Mesothelial cell of epicardium (in vitro differentiated cells): ENCODE measurements at places on chromosomes 13 and 19. TPM values are rescaled to one million over a fixed set of nuclear protein-coding genes. Genes with fewer than 3 reads are reported as not detected.

GRCh38 chr13:72218966-72219365, 352.0 kb upstream of the DACH1 start:
- no peaks in the 10 kb centered on the region for H3K4me1 ChIP-seq
- no peak overlapping the region for H3K27ac ChIP-seq
- peaks cover 3% of the 10 kb centered on the region for H3K36me3 ChIP-seq
- DNase-seq: no peak

DNA sequence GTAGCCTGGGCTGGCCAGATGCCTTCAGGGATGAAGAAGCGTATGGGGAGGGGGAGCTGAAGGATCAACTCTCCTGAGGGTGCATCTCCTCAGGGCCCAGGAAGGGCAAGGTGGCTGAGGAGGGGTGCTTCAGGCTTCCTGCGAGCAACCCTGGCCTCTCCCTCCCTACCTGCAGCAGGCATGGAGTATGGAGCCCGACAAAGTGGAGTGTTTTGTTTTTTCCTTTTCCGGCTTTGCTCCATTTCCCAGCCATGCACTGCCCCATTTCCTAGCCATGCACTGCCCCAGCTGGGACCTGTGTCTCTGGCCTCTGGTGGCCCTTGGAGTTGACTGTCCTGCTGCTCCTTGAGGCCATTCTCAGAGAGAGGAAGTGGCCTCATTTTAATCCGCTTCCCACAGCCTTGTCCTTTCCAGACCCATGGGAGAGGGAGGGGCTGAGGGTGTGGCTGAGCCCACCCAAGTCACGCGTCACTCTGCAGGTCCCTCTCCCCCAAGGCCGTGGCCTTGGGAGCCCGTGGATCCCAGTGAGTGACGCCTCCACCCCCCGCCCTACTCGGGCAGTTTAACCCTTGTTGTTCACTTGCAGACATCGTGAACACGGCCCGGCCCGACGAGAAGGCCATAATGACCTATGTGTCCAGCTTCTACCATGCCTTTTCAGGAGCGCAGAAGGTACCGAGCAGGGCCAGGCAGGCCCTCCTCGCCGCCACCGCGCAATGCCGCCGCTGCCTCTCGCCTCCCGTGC, 34.4 kb downstream of the CAPN12 start:
- peak overlapping the region; percentile 69 for H3K27ac ChIP-seq
- no peaks in the 10 kb centered on the region for H3K27me3 ChIP-seq
- H3K36me3 ChIP-seq: peaks cover 24% of the 10 kb centered on the region
- no peak overlapping the region for H3K4me3 ChIP-seq
- DNase-seq: no peak

DNA sequence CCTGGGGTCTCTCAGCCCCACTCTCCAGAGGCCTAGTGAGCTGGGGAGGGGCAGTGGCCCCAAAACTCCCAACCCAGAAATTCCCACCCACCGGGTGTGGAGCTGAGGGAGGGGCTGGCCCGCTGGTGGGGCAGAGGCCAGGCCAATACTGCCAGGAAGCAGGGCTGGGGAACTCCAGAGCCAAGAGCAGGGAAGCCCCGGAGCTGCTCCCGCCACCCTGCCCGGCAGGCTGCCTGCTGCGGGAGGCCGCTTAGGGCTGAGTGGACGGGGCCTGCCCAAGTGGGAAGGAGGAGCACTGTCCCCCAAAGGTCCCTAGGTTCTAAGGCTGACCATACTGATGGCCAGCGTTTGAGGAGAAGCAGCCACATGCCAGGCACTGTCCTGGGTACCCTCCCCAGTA, 13.0 kb upstream of the RELB start:
- no peaks in the 10 kb centered on the region for H3K4me1 ChIP-seq
- H3K4me3 ChIP-seq: no peak overlapping the region
- peaks cover 15% of the 10 kb centered on the region for H3K36me3 ChIP-seq
- DNase-seq: no peak
- H3K27me3 ChIP-seq: no peaks in the 10 kb centered on the region

Gene GPR183
- total RNA-seq: 0.14 to 0.25 TPM (median 0.16 TPM) in 3 replicates

GRCh38 chr19:1374250-1374577, 9.5 kb upstream of the NDUFS7 start:
- no peaks in the 10 kb centered on the region for H3K27me3 ChIP-seq
- peaks cover 22% of the 10 kb centered on the region for H3K36me3 ChIP-seq
- no peak for DNase-seq

GRCh38 chr19:43594710-43595604, 977 bp downstream of the IRGQ start:
- no peaks in the 10 kb centered on the region for H3K27me3 ChIP-seq
- peaks cover 29% of the 10 kb centered on the region for H3K4me1 ChIP-seq
- peak; percentile 44 for DNase-seq
- peaks cover 15% of the 10 kb centered on the region for H3K36me3 ChIP-seq
- peak overlapping the region; percentile 100 for H3K27ac ChIP-seq

Gene CGB1
- 2.2 TPM in 1 of 3 replicates, not detected in the others for total RNA-seq

Gene HOMER3
- total RNA-seq: 53.7 to 60.4 TPM (median 56.3 TPM) in 3 replicates

GRCh38 chr13:44300895-44301638, 72.6 kb upstream of the SERP2 start:
- no peaks in the 10 kb centered on the region for H3K36me3 ChIP-seq
- no peak overlapping the region for H3K27ac ChIP-seq
- H3K4me1 ChIP-seq: peaks cover 25% of the 10 kb centered on the region
- H3K27me3 ChIP-seq: peaks cover 6% of the 10 kb centered on the region

DNA sequence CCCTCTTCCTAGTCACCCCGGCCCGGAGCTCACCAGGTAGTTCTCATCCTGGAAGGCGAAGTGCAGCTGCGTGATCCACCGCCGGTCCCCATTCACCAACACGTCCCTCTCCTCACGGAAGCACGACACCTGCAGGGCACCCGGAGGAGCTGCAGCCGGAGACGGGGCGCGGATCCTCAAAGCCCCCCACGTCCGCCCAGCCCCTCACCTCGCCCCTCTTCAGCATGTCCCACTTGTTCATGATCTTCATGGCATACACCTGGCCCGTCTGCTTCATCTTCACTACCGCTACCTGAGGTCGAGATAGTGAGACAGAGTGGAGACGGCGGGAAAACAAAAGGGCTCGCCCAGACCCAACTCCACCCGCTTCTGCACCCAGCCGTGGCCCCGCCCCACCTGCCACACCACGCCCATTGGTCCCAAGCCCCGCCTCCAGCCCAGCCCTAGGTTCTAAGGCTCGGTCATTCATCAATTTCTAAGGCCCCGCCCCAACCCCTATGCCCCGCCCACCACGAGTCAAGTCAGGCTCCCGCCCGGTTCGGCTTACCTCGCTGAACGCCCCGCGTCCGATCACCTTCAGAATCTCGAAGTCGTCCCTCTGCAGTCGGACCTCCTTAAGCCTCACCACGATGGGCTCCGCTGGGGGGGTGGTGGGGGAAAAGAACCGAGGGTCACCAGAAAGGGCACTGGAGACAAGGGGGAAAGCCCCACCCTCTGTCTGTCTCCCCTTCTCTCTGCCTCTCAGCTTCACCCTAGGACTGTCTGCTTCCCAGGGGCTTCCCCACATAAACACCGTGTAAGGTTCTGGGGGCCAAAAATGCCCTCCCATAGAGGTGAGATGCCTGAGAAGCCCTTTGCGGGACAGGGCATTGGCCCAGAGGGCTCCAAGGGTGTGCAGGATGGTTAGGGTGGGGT, 2.8 kb downstream of the DMPK start:
- H3K27me3 ChIP-seq: no peaks in the 10 kb centered on the region
- peaks cover 34% of the 10 kb centered on the region for H3K4me1 ChIP-seq
- peak; percentile 93 for DNase-seq
- H3K4me3 ChIP-seq: peak overlapping the region; percentile 67
- peak overlapping the region; percentile 57 for H3K27ac ChIP-seq

DNA sequence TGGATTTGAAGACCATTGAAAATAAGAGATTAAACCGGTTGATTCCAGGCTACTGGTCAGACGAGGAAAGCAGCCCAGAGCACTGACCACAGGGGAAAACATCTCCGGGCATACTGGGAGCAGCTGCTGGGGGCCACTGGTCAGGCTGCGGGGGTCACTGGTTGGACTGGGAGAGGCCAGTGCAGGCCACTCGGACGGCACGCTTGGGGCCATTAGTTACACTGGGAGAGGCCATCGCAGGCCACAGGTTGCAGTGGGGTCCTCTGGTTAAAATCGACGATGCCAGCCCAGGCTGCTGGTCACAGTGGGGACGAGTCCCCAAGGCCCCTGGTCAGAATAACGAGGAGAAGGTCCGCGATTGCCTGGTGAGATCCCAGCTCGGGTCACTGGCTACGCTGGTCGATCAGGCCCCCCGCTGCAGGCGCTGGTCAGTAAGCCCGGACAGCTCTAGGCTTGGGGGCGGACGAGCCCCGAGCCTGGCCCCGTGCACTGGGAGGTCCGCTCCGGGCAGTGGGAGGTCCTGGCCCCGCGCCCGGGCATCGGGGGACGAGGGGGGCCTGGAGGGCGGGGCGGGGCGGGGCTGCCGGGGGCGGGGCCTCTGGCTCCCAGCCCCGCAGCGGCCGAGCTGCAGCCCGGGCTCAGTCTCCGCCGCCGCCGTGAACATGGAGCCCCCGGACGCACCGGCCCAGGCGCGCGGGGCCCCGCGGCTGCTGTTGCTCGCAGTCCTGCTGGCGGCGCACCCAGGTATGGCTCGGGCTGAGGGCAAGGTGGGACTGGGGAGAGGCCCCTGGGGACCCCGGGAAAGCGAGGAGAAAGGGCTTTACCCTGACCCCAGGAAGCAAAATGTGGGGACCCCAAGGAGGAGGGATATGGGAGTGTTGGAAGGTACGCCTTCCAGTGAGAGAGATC, at the start of gene BCAM:
TSS of gene BCAM (plus strand) at position 641 of the 909 bp plus-strand sequence. CDS start at position 663, 22 bp downstream.
- no peaks in the 10 kb centered on the region for H3K27me3 ChIP-seq
- peak within 1 kb of the TSS; percentile 80 for H3K4me3 ChIP-seq
- H3K36me3 ChIP-seq: peaks cover 7% of the 10 kb centered on the region

DNA sequence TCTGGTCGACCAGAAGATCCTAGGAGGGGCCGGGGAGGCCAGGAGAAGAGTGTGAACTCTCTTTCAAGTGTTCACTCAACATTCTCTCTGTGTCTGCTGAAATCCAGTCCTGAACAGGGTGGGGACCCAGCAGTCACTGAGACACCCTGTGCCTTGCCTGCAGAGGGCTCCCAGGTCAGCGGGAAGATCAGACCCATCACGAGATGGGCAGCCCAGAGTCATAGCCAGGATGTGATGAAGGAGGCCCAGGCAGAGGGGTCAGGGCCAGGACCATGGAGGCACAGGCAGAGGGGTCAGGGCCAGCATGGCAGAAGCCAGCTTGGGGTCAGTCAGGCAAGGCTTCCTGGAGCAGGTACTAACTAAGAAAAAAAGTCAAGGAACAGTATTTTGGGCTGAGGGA, 9.4 kb downstream of the NUMBL start:
- no peaks in the 10 kb centered on the region for H3K4me1 ChIP-seq
- DNase-seq: no peak
- H3K36me3 ChIP-seq: peaks cover 40% of the 10 kb centered on the region
- H3K27me3 ChIP-seq: no peaks in the 10 kb centered on the region

GRCh38 chr13:112443995-112444311, 67.8 kb downstream of the SPACA7 start:
- no peaks in the 10 kb centered on the region for H3K36me3 ChIP-seq
- no peak overlapping the region for H3K4me3 ChIP-seq
- peaks cover 65% of the 10 kb centered on the region for H3K27me3 ChIP-seq
- no peak overlapping the region for H3K27ac ChIP-seq

- no peak overlapping the region for H3K27ac ChIP-seq
- no peak overlapping the region for H3K4me3 ChIP-seq
- no peak for DNase-seq
- no peaks in the 10 kb centered on the region for H3K27me3 ChIP-seq
- peaks cover 12% of the 10 kb centered on the region for H3K36me3 ChIP-seq
Observed at GRCh38 chr13:25682276-25682675, 310.5 kb downstream of the ATP8A2 start.

GRCh38 chr19:2813235-2814160, 6.2 kb upstream of the ZNF554 start:
- no peaks in the 10 kb centered on the region for H3K27me3 ChIP-seq
- DNase-seq: no peak
- H3K4me1 ChIP-seq: no peaks in the 10 kb centered on the region
- H3K36me3 ChIP-seq: peaks cover 7% of the 10 kb centered on the region
- no peak overlapping the region for H3K27ac ChIP-seq
- no peak overlapping the region for H3K4me3 ChIP-seq

Gene SBSN
- 0.32 to 0.49 TPM (median 0.47 TPM) in 3 replicates for total RNA-seq

GRCh38 chr19:45349430-45349941, 8.9 kb downstream of the KLC3 start:
- H3K4me1 ChIP-seq: peaks cover 3% of the 10 kb centered on the region
- peaks cover 17% of the 10 kb centered on the region for H3K27me3 ChIP-seq
- DNase-seq: no peak
- no peak overlapping the region for H3K4me3 ChIP-seq
- H3K36me3 ChIP-seq: peaks cover 15% of the 10 kb centered on the region

- no peaks in the 10 kb centered on the region for H3K27me3 ChIP-seq
- H3K27ac ChIP-seq: peak overlapping the region; percentile 28
- DNase-seq: no peak
- H3K4me3 ChIP-seq: no peak overlapping the region
Observed at GRCh38 chr13:65724226-65724625, 1505.9 kb downstream of the PCDH9 start.

- H3K27me3 ChIP-seq: no peaks in the 10 kb centered on the region
- no peak overlapping the region for H3K4me3 ChIP-seq
- DNase-seq: no peak
Observed at GRCh38 chr13:21420706-21421105, 38.4 kb downstream of the ZDHHC20 start.

Gene APOC4
- total RNA-seq: not detected in 3 replicates

Gene SPRED3
- 6.7 to 7.1 TPM (median 7.0 TPM) in 3 replicates for total RNA-seq

GRCh38 chr19:30062065-30062906, 120.2 kb downstream of the URI1 start:
- H3K4me3 ChIP-seq: no peak overlapping the region
- H3K27ac ChIP-seq: no peak overlapping the region
- H3K36me3 ChIP-seq: no peaks in the 10 kb centered on the region
- H3K27me3 ChIP-seq: no peaks in the 10 kb centered on the region

Gene FBN3
- 115 to 124 TPM (median 120 TPM) in 3 replicates for total RNA-seq

GRCh38 chr19:5231857-5232678, 108.5 kb downstream of the PTPRS start:
- H3K36me3 ChIP-seq: peaks cover 35% of the 10 kb centered on the region
- no peaks in the 10 kb centered on the region for H3K4me1 ChIP-seq
- no peak for DNase-seq
- no peak overlapping the region for H3K27ac ChIP-seq
- H3K4me3 ChIP-seq: no peak overlapping the region

DNA sequence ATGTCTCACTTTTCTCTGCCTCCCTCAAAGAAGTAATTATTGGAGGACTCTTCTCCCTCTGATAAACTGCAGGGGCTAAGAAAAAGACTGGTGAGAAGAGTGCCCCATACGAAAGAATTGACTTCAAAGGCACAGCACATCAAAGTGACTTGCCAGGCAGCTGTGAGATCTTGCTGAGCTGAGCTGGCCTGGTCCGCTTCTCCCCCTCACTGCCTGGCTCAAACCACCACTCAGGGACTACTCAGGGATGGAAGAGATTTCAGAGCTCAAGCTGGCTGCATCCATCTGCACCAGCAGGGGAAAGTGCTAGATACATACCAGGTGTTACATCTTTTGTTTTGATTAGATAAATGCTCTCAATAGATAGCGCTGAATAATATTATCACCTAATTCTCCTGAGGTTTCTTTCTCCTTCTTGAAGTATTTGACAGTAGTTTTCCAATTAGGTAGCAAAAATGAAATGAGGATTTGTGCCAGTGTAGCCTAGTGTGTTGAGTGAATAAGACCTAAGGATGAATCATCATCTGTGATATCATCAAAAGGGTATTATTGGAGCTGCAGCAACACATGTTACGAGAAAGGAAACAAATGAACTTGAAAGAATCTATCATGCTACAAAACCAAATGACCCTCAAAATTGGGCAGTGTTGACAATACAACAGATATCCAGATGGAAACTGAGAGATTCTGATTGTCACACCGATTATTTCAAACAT, 379.8 kb downstream of the TBC1D4 start:
- no peaks in the 10 kb centered on the region for H3K4me1 ChIP-seq
- H3K27ac ChIP-seq: no peak overlapping the region
- DNase-seq: no peak

GRCh38 chr13:108033800-108034707, 181.3 kb downstream of the LIG4 start:
- no peak for DNase-seq
- no peak overlapping the region for H3K27ac ChIP-seq
- no peak overlapping the region for H3K4me3 ChIP-seq
- peaks cover 9% of the 10 kb centered on the region for H3K4me1 ChIP-seq
- H3K27me3 ChIP-seq: peaks cover 3% of the 10 kb centered on the region
- no peaks in the 10 kb centered on the region for H3K36me3 ChIP-seq
